ENCODE measurements at places on chromosomes 11 and 22. TPM values are rescaled to one million over a fixed set of nuclear protein-coding genes. Genes with fewer than 3 reads are reported as not detected.

DNA sequence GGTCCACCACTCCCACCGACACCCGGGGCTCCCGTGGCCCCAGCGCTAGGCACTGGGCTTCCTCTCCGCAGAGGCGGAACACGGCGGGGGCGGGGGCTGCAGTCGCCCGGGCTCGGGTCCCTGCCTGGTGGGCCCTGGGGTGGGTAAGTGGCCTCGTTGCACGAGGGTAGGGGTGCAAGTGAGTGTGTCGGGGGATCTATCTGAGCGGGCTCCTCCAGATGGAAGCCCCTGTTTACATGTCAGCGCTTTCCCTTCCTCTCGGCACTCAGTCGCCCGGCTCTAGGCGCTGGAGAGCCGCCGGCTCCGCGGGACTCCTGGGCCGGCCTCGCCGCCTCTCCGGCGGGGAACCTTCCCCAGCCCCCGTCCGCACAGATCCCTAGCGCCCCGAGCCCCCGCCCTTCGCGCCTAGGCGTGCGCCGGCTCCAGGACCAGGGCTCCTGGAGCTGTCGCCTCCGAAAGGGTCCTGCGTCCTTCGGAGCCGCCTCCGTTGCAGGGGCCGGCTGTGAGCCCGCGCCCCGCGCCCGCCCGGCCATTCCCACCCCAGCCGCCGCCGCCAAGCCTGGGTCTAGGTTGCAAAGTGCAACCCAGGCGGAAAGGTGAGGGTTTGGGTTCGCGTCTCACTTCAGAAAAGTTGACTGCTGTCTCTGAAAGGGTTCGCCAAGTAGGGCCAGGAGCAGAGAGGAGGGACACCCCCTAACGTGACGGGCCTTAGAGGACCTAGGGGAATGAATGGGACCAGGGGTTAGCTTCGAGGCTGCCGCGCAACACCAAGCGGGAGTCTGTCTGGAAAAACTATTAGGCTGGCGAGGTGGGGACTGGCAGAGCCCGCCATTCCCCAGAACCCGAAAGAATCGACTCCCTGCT, 978 bp downstream of the FLI1 start:
- no peak for DNase-seq

DNA sequence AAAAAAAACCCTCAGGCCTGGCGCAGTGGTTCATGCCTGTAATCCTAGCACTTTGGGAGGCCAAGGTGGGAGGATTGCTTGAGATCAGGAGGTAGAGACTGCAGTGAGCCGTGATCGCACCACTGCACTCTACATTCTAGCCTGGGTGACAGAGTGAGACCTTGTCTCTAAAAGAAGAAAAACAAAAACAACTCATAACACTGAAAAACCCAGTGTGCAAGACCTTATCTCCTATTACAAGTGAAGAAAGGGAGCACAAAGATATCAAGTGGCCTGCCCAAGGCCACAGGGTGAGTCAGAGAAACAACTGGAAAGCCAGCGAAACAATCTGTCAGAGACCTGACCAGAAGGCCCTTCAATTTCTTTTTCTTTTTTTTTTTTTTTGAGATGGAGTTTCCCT, 2.5 kb downstream of the TXN2 start:
- DNase-seq, result no peak

- no peak for DNase-seq
Measured at GRCh38 chr22:44583854-44584253, 85.8 kb upstream of the RTL6 start.

DNA sequence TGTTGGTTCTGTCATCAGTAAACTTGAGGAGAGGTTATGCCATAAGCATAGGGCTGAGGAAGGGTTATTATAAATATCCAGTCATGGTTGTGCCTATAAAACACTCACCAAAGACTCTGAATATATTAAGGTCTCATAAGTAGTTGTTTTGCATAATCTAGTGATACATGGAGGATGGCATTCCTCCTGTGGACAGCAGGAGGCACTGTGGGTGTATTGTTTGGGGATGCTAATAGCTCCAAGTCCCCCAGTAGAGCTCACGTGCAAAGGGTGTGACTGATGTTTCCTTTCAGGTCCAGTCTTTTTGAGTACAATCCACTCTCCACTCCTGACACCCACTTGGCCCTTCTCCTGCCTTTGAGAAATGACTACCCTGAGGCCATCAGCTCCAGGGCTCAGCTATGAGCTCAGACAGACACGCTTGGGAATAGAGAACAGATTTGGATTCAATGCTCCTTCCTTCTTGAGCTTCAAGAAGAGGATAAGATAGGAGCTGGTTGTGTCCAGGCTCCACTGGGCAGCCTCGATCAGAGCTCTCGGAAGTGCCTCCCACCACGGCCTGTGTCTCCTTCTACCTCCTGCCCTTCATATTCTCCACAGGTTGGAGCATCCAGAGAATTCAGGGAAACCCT, 85.2 kb upstream of the IGLL5 start:
- no peak for DNase-seq

- no peak for DNase-seq
Measured at GRCh38 chr11:58617976-58618557, 4.4 kb upstream of the CNTF start.

GRCh38 chr11:119918347-119918746, 189.3 kb upstream of the NECTIN1 start:
- no peak for DNase-seq

- peak; percentile 96 for DNase-seq
Measured at GRCh38 chr11:33773987-33774735, at the start of gene FBXO3. Gene FBXO3 (minus strand): TSS chr11:33774520. CDS start chr11:33774497, 23 bp downstream.

GRCh38 chr11:65606876-65607613, 7.0 kb downstream of the MAP3K11 start:
- DNase-seq, result peak; percentile 93

DNA sequence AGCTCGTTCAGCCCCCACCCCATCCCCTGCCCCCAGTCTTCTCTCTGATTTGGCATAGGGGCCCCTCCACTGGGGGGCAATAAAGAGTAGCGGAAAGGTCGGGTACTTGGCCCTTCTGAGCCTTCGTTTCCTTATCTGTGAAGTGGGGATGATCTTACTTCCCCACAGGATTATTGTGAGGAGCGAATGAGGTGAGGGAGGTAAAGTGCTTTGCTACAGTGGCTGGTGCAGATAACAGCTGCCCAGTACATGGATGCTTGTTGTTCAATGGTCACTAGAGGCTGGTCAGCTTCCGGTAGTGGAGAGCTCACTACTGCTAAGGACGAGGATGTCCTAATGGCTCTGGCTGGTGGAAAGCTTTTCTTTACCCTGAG, 101.2 kb downstream of the CEP164 start:
- DNase-seq, result no peak

GRCh38 chr11:102469196-102469821, 16.7 kb upstream of the TMEM123 start:
- DNase-seq, result no peak

GRCh38 chr11:67640021-67640757, 626 bp upstream of the TBX10 start:
- DNase-seq, result peak; percentile 94

KRTAP5-2 gene
- not detected for total RNA-seq

SHANK2 gene
- total RNA-seq, result 15.6 TPM

APOA5 gene
- total RNA-seq, result not detected

GRAMD1B gene
- total RNA-seq, result 1.5 TPM

GVQW3 gene
- total RNA-seq, result 0.42 TPM

CACNA1I gene
- 0.13 TPM for total RNA-seq

CTR9 gene
- total RNA-seq, result 31.8 TPM

CALCA gene
- not detected for total RNA-seq

GRM5 gene
- not detected for total RNA-seq

RASD2 gene
- 2.3 TPM for total RNA-seq

ETS1 gene
- total RNA-seq, result 38.7 TPM

LINC01488 gene
- total RNA-seq, result not detected

MAML2 gene
- total RNA-seq, result 23.1 TPM

CD3G gene
- 0.12 TPM for total RNA-seq
